T-helper 9 cell (primary cell): ENCODE measurements at places on chromosomes 2 and 18.

DNA sequence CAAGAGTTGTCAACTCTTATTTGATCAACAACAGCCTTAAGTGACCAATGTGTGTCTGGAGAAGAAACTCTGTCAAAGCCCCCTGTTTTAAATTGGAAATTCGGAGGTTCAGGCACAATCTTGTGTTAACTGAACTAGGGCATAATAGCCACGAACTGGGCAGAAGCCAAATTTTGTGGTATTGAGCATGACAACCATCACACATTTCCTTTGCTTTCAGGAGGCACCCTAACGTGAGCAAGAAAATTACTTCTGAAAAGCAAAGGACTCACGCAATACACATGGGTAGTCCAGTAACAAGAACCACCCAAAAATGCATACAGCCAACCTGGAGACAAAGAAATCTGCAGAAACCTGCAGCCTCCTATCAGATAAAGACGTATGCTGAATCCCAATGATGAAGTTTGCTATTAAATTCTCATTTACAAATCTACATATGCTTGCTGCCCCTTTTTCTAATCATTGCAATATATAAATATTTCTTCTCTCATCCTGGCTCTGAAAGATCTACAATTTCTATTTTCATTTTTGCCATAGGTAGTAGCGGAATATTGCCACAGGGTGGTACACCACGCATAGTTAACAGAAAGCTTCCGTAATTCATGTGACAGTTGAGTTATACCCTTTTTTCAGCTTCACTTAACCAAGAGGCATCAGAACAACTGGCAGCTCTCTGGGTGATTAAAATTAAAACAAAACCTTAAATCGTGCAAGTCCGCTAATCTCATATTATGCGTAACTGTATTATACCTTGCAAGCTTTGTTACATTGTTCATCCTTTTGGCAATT lies 495.8 kb downstream of the NRXN1 start:
- no peak for DNase-seq

DNA sequence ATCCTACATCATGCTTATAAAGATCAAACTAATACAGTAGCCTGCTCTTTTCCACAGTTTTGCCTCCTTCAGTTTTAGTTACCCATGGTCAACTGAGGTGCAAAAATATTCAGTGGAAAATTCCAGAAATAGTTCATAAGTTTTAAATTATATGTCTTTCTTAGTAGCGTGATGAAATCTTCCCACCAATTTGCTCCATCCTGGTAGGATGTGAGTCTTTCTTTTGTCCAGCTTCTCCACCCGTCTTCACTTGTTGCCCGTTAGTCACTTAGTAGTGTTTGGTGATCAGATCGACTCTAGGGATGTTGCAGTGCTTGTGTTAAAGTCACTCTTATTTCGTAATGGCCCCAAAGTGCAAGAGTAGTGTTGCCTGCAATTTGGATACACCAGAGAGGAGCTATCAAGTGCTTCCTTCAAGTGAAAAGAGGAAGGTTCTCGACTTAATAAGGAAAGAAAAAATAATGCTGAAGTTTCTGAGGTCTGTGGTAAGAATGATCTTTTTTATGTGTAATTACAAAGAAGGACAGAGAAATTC lies 57.0 kb downstream of the CEP192 start:
- DNase-seq: no peak

GRCh38 chr2:4412637-4413187 lies 709.3 kb downstream of the DCDC2C start:
- no peak for DNase-seq

GRCh38 chr2:55026202-55026601 lies 24.0 kb downstream of the RTN4 start:
- DNase-seq: no peak

DNA sequence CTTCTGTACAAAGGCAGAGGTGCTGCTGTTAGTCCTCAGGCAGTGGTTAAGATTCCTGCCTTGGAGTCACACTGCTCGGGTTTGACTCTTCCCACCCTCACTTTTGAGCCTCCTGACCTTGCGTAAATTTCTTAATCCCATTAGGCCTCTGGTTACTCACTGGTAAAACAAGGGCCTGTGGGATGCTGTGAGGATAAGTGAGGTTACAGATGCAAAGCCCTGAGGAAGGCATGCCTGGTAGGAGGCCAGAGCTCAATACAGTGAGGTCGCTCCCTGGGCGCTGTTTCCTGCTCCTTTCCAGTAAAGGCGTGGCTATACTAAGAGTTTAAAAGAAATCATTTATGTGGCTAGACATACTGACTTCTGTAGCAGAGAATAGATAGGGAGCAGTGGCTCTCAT lies 127.5 kb upstream of the TMEM200C start:
- DNase-seq: no peak

DNA sequence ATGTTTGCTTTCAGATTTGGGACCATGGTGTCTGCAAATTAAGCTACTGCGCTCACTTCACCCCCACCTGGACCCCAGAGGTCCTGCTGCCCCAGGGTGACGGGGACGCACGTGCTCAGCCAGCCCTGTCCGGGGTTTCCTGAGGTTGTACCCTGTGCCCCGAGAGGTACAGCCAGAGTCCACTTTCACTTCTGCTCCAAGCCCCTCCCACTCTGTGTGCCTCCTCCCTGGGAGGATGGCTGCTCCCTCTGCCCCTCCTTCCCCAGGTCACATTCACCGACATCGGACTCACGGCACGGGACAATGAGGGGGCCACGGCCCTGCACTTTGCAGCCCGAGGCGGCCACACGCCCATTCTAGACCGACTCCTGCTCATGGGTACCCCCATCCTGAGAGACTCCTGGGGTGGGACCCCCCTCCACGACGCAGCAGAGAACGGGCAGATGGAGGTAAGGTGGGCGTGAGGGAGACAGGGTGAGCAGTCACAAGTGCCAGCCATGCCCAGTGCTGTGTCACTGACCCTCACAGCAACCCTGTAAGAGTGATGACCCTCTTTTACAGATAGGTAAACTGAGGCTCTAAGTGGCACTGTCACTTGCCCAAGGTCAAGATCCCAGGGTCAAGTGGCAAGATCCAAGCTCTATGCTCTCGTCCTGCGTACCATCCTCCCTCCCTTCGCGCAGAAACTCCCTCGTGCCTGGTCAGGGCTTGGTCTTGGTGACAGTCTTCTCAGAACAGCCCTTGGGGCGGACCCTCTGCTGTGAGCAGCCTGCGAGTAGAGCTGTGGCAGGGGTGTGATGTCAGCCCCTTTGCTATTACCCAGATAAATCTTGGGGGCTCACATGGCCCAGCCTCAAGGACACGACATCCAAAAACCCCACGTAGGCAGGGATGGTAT lies 7.6 kb downstream of the ESPNL start:
- DNase-seq: no peak

DNA sequence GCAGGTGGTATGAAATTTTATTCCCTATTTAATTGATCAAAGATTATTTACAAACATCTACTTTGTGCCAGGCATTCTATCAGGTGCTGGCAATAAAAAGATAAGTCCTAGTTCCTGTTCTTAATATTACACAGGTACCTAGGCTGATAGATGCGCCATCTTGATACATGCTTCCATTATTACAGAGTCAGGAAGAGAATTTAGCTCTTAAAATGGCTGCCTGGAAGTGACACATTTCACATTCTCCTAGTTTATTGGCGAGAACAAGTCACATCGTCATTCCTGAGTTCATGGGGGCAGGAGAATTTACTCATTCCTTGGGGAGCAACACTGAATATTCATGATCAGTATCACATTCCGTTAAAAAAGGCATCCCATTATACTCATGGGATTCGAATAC lies 1.1 kb upstream of the DARS1 start:
- no peak for DNase-seq

GRCh38 chr2:241641631-241642030 lies 4.1 kb downstream of the ATG4B start:
- no peak for DNase-seq

DNA sequence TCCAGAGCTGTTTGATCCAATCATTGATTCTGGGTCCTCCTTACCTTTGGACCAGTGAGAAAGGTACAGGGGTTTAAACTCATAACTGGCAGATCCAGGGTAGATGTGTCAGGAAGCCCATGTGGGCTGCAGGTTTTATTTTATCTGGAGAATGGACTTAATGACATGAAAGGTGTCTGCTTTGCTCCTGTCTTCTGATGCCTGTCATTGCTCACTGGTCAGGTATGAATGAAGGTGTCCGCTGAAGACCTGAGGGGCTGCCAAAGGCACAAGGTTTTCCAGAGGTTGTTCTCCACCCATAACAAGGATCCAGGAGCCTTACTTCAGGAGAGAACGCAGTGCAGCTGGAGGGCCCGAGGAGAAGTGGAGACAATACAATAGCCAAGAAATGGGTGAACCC lies 74.2 kb downstream of the CHRNA1 start:
- no peak for DNase-seq

- DNase-seq: no peak
Measured at GRCh38 chr18:63111671-63112402, 207.7 kb downstream of the BCL2 start.

DNA sequence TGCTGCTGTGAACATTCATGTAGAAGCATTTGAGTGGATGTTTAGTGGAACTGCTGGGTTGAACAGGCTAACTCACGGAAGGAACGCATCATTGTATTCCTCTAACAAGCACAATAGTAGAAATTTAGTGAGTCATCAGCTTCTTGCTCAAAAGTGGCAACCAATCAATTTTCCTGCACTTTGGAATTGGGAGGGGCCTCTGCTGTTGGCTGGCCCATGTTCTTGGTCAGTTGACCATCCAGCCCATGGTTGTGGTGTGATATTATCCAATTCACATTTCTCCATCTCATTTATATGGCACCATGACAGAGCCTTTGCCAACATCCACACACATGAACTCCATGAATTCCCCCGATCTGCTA lies 95.0 kb downstream of the TNFRSF11A start:
- no peak for DNase-seq

DNA sequence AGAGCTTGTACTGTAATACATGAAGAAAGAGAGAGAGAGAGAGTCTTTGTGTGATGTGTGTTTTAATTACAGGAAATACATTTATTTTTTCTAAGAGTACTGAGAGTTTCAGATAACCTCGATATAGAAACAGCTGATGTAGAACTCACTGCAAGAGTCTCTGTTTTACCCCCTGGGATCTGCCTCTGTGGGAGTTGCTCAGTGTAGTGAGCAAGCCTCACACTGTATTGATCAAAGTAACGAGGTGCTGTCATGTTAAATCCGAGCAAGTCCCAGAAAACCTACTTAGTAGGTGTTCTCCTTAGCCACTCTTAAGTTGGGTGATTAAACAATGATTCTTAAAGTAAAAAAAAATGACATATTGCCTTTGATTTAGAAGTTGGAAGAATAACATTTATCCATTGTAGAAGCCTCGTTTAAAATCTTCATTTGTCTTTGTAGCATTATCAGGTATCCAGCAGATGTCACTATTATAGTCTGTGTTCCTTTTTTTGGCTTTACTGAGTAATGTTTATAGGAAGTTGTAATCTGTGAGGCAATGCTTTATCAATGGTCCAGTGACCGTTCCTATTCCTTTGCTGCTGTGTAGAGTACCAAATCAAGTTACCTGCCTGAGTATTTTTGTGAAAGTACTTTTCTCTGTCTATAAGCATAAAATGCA lies 219.0 kb downstream of the MYO3B start:
- DNase-seq: no peak

GRCh38 chr2:158501301-158501700 lies 44.5 kb downstream of the PKP4 start:
- no peak for DNase-seq

- DNase-seq: no peak
Measured at GRCh38 chr2:168130346-168130745, 117.0 kb downstream of the STK39 start.

GRCh38 chr2:9941196-9941995 lies 10.1 kb upstream of the GRHL1 start:
- no peak for DNase-seq

DNA sequence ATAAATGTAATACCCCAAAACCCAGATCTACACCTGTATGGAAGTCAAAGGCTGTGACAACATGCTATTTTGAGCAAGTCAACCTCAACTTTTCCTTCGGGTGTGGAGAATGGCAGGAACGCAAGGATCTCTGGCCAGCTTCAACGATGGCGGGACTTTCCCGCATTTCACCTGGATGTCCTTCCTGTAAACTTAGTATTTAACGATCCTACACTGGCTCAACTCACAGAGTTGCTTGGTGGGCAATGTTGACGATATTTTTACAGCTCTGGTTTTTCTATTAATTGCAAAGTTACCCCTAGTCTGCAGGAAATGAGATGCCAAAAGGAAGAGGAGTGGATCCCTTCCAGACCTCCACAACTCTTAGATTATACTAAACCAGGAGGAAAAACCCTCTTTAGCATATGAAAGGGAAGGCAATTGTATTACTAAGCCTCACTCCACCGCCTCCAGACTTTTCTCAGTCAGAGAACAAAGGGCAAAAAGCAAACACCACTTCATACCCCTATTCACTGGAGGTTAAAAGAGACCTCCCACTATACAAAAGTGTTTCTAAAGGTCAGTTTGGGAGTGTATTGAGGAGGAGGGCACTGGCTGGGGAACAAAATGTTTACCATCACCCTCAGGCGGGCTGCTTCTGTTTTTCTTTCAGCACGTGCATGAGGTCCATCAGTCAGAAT lies 56.5 kb upstream of the ACVR1 start:
- no peak for DNase-seq

DNA sequence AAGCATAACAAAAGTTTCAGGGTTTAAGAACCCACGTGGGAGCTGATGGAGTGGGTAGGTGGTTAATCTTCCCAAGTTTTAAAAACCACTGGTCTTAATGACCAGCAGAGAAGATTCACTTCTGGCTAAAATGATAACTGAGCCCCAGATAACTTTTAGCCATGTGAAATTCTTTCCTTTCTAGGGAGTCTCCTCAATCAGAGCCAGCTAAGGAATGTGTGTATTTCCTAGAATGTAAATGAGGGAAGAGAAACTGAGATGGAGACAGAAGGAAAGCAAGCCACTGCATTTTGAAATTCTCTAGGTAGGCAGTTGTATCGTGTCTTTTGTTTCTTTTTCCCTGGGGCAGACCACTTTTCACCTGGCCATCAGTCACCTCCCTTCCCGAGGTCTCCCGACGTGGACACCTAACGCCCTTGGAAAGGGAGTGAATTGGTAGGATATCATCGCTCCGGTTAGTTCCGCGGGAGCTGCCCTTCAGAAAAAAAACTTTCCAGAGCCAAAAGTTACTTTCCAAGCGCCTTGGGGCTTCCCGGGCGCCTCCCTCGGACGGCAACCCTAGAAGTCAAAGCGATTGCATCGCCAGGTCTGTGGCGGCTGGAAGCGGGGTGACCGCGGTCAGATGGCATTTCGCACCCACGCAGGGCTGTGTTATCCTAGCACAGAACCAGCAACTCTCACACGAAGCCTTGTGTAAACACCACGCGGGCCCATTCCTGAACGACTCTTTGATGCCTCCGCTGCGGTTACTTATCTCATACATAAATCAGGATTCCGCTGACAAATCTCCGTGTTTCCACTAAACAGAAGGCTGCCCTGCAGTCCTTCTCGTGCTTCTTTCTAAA lies 1.3 kb downstream of the COLEC12 start:
- DNase-seq: no peak

- DNase-seq: no peak
Measured at GRCh38 chr2:185502351-185502750, 236.3 kb upstream of the FSIP2 start.

- DNase-seq: no peak
Measured at GRCh38 chr2:143204062-143204461, 74.8 kb downstream of the ARHGAP15 start.

GRCh38 chr2:190879474-190880377 lies 895 bp upstream of the GLS start:
- peak; percentile 26 for DNase-seq
